Activated CD4-positive, alpha-beta T cell treated with anti-CD3 and anti-CD28 coated beads for 36 hours (primary cell): ENCODE measurements at places on chromosomes 4 and X. TPM values are rescaled to one million over a fixed set of nuclear protein-coding genes. Genes with fewer than 3 reads are reported as not detected.

DNA sequence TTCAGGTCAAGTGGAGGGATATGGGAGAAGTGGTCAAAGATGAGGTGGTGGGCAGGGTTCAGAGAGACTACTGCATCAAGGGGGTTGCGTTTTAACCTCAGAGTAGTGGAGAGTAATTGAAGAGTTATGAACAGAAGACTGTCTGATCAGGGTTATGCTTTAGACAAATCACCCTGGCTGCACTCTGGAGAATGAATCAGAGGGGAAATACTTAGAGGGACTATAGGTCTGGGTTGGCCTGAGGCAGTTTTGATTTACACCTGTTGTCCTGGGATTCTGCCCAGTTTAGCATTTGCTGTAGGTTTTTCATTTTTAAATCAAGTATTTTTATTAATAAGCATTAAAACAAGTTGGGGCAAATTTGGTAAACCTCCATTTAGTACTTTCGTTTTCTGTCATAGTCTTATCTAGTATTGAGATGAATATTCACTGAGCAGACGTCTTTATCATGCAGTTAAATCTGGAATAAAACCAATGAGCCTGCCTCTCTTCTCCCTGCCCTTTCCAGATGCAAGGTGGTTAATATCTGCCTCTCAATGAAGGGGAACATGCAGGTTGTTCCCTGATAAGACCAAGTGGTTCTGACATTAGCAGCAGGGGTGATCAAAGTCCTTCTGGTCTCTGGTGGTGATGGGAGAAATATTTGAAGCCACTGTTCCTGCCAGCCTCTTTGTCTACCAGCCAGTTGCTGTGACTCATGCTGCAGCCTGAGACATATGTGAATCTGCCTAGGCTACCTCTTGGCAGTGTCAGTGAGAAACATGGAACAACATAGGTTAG lies 116.0 kb upstream of the RPS6KA3 start:
- peak; percentile 49 for DNase-seq

DNA sequence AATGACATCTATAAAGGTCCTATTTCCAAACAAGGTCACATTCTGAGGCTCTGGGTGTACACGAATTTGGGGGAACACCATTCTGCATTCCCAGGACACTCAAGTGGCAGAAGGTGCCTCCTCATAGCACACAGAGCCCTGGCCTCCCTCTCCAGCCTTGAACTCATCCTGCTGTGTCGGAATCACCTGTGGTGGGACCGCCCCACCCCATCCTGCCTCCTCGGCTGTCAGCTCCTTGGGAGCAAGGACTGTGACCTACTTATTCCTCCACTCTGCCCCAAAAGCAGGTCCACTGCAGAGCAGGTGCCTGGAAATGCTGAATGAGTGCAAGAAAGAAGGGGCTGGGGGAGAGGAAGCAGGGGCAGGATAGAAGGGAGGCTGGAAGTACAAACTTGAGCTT lies 33.5 kb downstream of the HTRA3 start:
- no peak for DNase-seq

GRCh38 chr4:13261486-13262257 lies 222.5 kb downstream of the RAB28 start:
- DNase-seq, result no peak

Gene FAM47B
- not detected for total RNA-seq

GRCh38 chr4:57854748-57855147 lies 744.6 kb upstream of the IGFBP7 start:
- no peak for DNase-seq

GRCh38 chr4:92215476-92215875 lies 88.3 kb upstream of the GRID2 start:
- DNase-seq, result no peak

- no peak for DNase-seq
Measured at GRCh38 chr4:96992443-96992842, 1150.8 kb downstream of the STPG2 start.

DNA sequence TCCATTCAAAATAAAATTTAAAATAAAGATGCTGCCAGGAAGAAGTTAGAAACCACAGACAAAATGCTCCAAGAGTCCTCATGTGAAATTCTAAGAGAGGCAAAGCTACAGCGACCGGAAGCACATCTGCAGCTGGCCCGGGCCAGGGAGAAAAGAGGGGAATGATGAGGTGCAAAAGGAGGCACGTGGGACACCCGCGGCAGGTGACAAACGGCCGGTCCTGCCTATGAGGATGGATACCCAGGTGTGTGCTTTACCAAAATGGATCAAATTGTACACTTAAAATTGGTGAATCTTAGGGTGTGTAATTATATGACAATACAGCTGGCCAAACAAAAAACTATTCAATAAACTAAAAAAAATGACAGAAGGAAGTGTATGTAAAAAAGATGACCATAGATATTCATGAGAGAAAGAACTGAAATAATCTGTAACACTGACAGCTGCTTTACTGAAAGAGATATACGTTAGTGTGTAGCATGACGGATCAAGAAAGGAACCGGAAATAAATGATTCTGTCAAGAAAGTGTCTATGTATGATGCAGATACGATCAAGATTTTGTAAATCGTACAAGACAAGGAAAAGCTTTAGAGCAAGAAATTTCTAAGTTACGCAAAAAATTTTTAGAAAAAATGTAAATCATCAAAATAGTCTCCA lies 29.5 kb downstream of the PPP2R3B start:
- DNase-seq, result no peak

- DNase-seq, result no peak
Measured at GRCh38 chrX:14920196-14920595, 47.0 kb downstream of the MOSPD2 start.

Gene ANXA5
- 117 TPM for total RNA-seq

Gene NPY2R
- total RNA-seq, result not detected

- no peak for DNase-seq
Measured at GRCh38 chr4:120760047-120760446, 162.5 kb downstream of the PRDM5 start.

GRCh38 chr4:64822405-64822804 lies 413.2 kb upstream of the TECRL start:
- DNase-seq, result no peak

- DNase-seq, result peak; percentile 34
Measured at GRCh38 chr4:139666735-139667281, 1.2 kb downstream of the MGST2 start.

Gene SLC7A11
- total RNA-seq, result 4.4 TPM

Gene ETDB
- not detected for total RNA-seq

DNA sequence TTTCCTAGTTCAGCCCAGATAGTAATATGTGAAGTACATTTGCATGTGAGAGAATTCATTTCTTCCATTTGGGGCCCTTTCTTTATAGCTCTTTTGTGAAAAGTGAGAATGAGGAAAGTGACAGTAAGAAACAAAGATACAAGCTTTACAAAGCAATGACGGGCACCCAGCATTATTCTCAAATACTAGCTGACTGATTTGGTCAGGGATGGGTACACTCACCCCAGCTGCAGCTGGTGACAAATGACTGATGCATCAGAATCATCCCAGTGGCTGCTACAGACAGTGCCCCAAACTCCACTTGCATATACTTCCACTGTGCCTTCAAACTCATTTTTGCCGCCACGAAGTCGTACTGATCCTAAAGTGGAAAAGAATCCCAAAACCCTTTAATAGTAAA lies 14.8 kb downstream of the PRSS12 start:
- DNase-seq, result no peak

GRCh38 chr4:24322995-24323394 lies 261.4 kb downstream of the DHX15 start:
- no peak for DNase-seq

Gene PAQR3
- 7.8 TPM for total RNA-seq

- DNase-seq, result no peak
Measured at GRCh38 chrX:84340968-84341367, 153.0 kb upstream of the RPS6KA6 start.

- no peak for DNase-seq
Measured at GRCh38 chrX:153686711-153687110, 1.0 kb upstream of the SLC6A8 start.

GRCh38 chrX:30343206-30343605 lies 34.0 kb upstream of the NR0B1 start:
- DNase-seq, result no peak

Gene PNMA3
- total RNA-seq, result 0.75 TPM

Gene UNC5C
- 0.07 TPM for total RNA-seq

GRCh38 chrX:17519358-17519757 lies 144.4 kb downstream of the NHS start:
- DNase-seq, result no peak

- no peak for DNase-seq
Measured at GRCh38 chr4:92615049-92615448, 311.3 kb downstream of the GRID2 start.

Gene GPR119
- total RNA-seq, result not detected

DNA sequence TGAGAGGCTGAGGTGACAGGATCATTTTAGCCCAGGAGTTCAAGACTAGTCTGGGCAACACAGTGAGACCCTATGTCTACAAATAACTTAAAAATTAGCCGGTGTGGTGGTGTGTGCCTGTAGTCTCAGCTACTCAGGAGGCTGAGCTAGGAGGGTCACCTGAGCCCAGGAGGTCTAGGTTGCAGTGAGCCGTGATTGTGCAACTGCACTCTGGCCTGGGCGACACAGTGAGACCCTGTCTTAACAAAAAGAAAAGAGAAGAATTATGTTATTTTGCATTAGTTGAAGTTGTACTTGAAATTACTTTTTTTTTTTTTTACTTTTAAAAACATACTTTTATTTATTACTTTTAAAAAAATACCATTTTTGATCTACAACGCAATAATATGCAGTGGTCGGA lies 21.8 kb upstream of the TADA2B start:
- DNase-seq, result no peak

Gene GNL3L
- 62.8 TPM for total RNA-seq

DNA sequence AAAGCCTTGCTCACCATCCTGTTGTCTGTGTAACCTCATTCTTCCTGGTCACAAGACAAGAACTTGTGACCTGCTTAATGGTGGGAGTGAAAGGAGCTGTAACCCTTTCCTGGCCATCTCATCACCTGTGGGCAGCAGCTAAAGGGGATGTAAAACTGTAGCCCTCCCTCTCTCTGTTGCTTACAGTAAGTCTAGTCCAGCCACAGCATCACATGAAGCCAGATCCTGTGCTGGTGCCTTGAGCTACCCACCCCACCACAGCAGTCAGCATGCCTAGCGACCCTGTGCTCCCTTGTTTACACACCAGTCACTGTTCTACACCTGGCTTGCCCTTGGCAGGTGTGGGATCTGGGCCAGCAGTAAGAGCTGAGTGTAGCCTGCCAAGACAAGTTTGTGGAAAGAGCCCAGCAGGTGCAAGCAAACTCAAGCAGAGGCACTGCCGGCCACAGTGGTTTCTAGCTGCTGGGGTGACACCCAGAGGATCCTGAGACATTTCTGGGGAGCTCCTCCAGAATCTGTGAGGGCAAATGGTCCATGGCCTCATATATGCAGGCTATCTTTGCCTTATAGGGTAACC lies 41.0 kb downstream of the UGT2B28 start:
- no peak for DNase-seq

DNA sequence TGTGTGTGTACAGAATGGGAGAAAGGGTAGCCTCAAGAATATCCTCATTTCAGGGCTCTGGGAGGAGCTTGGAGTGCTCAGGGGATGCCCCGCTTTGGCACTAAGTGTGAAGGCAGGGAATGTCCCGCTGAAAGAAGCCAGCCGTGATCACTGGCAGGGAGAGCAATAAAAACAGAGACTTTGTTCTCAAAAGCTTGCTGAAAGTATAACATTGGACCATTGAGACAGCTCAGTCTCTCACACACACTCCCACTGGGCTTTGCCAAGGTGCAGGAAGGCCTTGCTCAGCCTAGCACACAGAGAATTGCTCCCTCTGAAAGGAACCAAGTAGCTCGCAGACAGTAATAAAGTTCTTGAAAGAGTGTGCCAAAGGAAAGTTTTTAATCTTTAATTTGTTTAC lies 143.8 kb upstream of the SLITRK2 start:
- DNase-seq, result no peak

Gene TMEM156
- 15.4 TPM for total RNA-seq

Gene MAMLD1
- total RNA-seq, result 1.5 TPM

DNA sequence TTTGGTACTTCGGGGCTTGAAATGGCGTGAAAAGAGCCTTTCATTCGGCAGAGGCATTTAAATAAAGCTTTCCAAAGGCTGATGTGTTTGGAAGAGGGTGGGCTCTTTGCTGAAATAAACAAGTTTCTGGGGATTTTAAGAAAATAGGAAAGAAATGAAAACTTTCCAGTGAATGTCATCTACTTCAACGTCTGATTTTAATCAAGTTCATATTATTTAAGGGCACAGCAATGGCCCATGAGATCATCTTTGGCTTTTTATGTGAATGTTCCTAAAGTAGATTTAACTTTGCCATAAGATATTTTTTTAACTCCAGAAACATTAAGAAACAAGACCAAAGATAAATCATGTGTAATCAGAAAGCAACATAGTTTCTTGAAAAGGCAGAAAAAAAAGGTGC lies 69.8 kb upstream of the TTC29 start:
- DNase-seq, result no peak

DNA sequence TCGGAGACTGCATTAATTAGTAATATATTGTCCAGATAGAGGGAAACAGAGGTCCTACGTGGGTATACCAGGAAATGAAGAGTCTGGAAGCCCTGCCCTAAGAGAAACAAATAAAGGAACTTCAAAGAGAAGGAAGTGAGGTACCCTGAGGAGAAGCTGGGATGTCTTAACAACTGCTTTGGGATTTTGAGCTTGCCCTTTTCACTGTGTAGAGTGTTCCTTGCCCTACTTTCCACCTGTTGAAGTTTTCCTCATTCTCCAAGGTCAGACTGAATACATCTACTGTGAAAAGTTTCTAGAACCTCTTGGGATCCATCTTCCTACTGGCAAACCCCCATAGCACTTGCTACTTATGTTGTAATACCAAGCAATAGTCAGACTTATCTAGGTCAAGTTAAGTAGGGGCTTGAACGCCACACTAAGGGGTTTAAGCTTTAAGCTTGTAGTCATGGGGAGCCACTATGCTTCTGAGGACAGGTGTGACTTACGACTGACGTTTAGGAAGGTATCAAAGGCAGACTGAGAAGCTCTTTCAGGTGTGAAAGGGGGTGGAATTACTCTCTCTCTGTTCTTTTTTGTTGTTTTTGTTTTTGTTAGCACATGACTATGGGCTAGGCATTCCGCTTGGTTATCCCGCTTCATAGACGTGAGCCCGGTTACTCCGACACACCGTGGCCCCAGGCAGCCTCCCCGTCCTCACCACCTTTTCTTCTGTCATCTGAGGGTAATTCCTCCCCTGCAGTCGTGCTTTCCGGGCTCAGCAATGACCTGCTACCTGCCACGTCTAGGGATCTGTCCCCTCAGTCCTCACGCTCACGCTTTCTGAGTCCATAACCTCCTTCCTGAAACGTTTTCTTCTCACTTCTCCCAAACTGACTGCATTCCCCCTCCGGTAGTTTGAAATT lies 959 bp upstream of the REST start:
- peak; percentile 35 for DNase-seq

GRCh38 chrX:41043674-41044345 lies 41.4 kb upstream of the USP9X start:
- DNase-seq, result no peak

Gene SMPX
- not detected for total RNA-seq
